SK-MEL-5 (cell line): ENCODE measurements at places on chromosomes 1 and 21. TPM values are rescaled to one million over a fixed set of nuclear protein-coding genes. Genes with fewer than 3 reads are reported as not detected.
A peak's percentile ranks its signal among the peaks of the same experiment; 100 is the strongest.

The CYP4A22 gene
- not detected in 2 replicates for total RNA-seq

The RNF187 gene
- total RNA-seq, result 58.5 and 103 TPM in 2 replicates

The IGSF21 gene
- not detected in 2 replicates for total RNA-seq

The GUCA2A gene
- total RNA-seq, result not detected in 2 replicates

The LRRC71 gene
- total RNA-seq, result not detected in 2 replicates

GRCh38 chr1:15153184-15153841, at the start of gene TMEM51:
TMEM51 (plus strand) TSS chr1:15153747; CDS start chr1:15215088, 61,341 bp downstream.
- peak; percentile 65 for DNase-seq

GRCh38 chr1:175947771-175948170, 204.4 kb upstream of the TNR start:
- DNase-seq, result no peak

- DNase-seq, result no peak
Measured at GRCh38 chr1:14929547-14930246, 223.8 kb upstream of the TMEM51 start.

GRCh38 chr1:43830802-43831201, 102.8 kb upstream of the ARTN start:
- DNase-seq, result no peak

GRCh38 chr1:205044741-205045140, 1.7 kb downstream of the CNTN2 start:
- DNase-seq, result no peak

- no peak for DNase-seq
Measured at GRCh38 chr1:64055310-64055709, 148.1 kb upstream of the UBE2U start.
